Bronchial epithelial cell (primary cell): ENCODE measurements at places on chromosomes 2 and 18.

- DNase-seq = peak; percentile 94
Observed at GRCh38 chr2:133532919-133533318, 35.3 kb downstream of the NCKAP5 start.

DNA sequence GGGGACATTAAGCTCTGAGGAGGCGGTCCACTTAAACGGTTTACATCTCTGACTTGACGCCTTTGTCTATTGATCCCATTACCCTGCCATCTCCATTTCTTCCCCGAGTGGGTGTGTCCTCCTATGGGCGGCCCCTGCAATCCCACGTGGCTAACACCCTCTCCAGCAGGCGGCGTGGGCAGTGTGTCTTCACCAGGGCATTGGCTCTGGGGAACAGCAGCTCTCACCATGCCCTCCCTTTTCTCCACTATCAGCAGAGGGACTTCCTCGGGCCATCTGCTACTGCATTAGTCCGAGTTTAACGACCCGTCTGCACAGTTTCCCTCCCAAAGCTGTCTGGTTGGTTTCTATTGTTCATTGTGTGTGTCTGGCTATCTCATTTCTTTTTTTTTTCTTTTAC, 511.9 kb upstream of the NRP2 start:
- DNase-seq = no peak

GRCh38 chr18:13452871-13453680, 234.5 kb downstream of the LDLRAD4 start:
- DNase-seq = no peak

GRCh38 chr2:229749779-229750178, 35.4 kb upstream of the DNER start:
- no peak for DNase-seq

GRCh38 chr2:54471221-54471711, 15.1 kb downstream of the SPTBN1 start:
- peak; percentile 36 for DNase-seq

DNA sequence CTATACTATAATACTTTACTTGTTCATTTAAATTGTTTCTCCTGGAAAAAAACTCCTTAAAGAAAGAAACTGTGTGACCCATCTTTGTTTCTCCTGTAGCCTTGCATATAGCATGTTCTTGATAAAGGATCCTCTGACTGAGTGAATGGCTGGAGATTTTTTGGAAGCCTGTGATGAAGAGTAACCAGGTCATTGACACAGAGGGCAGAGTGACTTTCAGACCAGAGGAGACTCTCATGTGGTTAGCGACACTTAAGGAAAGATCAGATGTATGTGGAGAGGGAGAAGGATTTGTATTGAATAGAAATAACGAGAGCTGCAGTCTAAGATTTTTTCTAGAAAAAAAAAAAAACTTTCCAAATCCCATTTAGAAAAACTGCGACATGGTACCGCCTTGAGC, 85.5 kb downstream of the TRIM43 start:
- no peak for DNase-seq
